Heart left ventricle (tissue), 16 donors: ENCODE measurements at places on chromosomes 3 and 15. TPM values are rescaled to one million over a fixed set of nuclear protein-coding genes. Genes with fewer than 3 reads are reported as not detected.

DNA sequence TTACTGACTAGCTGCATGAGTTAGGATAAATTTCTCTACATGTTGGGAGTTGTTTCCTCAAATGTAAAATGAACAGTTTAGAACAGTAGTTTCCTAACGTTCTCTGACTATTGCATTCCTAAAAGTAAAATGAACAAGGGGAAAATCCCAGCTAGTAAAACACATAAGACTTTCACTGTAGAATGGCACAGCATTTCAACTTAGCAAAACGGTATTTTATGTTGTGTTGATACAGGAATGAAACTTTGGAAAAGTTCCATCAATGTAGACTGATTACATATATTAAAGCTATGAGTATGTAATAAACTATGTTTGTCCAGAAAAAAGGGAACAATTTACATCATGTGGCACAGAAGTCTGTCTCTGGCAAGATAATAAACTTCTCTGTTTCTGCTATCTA, 297.4 kb upstream of the EPHA3 start:
- no peak for DNase-seq

- DNase-seq = no peak
Observed at GRCh38 chr15:80507638-80508316, 103.6 kb downstream of the ARNT2 start.

GRCh38 chr3:112089956-112090886, 4.0 kb downstream of the C3orf52 start:
- no peak for DNase-seq

CEMIP gene
- 0.19 TPM for polyA plus RNA-seq

STAB1 gene
- polyA plus RNA-seq = 79.1 TPM
